ENCODE measurements at places on chromosomes 1 and 21. TPM values are rescaled to one million over a fixed set of nuclear protein-coding genes. Genes with fewer than 3 reads are reported as not detected.

Gene TMPRSS2
- not detected for total RNA-seq

Gene DNASE2B
- not detected for total RNA-seq

DNA sequence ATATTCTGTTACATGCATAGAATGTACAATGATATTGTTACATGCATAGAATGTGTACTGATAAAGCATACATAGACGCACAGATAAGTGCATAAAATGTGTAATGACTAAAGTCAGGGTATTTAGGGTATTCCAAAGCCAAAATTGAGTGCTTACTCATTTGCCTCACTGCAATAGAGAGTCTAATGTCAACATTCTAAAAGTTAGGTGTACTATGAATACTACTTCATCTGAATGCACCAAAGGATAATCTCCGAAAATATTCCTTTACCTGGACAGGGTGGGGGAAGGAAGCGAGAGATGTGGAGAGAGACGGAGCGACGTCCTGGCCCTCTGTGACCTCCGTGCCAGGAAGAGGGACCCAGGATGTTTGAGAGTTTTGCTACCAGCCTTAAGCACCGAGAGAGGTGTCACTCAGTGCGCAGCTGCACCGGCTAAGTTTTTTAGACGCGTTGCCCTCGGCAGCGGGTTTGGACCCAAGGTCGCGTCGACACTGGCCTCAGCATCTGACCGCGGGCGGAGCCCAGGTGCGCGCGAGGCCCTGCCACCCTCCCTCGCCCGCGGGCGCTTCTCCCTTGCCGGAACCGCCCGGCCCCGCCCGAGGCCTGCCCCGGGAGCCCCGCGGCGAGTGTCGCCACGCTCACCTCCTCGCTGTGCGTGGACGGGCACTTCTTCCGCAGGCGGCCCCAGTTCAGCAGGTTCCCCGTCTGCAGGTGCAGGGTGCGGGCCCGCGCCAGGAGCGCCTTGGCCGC is 660 bp downstream of the GCLM start:
- peak; percentile 52 for DNase-seq

- DNase-seq: no peak
These were observed 96.9 kb downstream of the ADSS2 start for GRCh38 chr1:244354810-244355278.

GRCh38 chr21:43627527-43627926 is 31.8 kb downstream of the HSF2BP start:
- DNase-seq: no peak

- DNase-seq: no peak
These were observed 101.8 kb downstream of the TNR start for GRCh38 chr1:175641633-175642032.

- no peak for DNase-seq
These were observed 69.2 kb upstream of the EPS8L3 start for GRCh38 chr1:109832945-109833344.

- no peak for DNase-seq
These were observed 80.3 kb upstream of the RGS4 start for GRCh38 chr1:162988869-162989268.

GRCh38 chr1:4627353-4627752 is 27.1 kb upstream of the AJAP1 start:
- no peak for DNase-seq
